ENCODE measurements at places on chromosomes 1 and 21. TPM values are rescaled to one million over a fixed set of nuclear protein-coding genes. Genes with fewer than 3 reads are reported as not detected.

C1orf226 gene
- not detected for total RNA-seq

- no peak for DNase-seq
Measured at GRCh38 chr1:165212229-165212628, 144.3 kb downstream of the LMX1A start.

CCDC27 gene
- not detected for total RNA-seq

- DNase-seq = no peak
Measured at GRCh38 chr1:195851804-195852203, 756.4 kb downstream of the KCNT2 start.

CYP4A22 gene
- not detected for total RNA-seq

DNA sequence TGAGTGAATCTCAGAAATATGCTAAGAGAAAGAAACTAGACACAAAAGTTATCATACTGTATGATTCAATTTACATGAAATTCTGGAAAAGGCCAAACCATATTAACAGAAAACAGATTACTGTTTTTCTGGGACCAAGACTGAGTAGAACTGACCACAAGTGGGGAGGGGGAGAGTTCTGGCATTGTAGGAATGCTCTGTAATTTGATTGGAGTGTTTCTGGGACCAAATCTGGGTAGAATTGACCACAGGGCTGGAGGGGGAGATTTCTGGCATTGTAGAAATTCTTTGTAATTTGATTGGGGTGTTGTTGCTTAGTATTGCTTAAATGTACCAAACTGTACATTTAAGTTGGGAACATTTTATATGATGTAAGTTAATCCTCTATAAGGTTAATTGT, 3.4 kb upstream of the OR10K1 start:
- DNase-seq = no peak

DNA sequence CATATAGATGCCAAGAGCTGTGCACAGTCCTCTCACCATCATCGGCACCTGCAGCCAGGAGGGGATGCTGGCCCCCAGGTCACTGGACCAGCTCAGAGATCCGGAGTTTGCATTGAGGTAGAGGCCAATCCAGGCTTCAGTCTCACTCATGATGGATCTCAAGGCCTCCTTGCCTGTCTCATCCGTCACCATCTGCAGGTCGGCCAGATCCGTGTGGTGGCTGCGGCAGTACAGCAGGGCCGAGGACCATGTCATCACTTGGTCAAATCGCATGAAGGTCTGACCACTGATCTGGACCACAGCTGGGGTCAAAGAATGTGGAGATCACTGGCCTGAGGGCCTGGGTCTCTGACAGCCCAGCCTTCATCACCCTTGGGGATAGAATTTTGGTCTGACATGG, 6.6 kb downstream of the CLEC20A start:
- DNase-seq = no peak

GRCh38 chr1:218463194-218464156, 118.3 kb downstream of the TGFB2 start:
- DNase-seq = no peak

SPRR1B gene
- not detected for total RNA-seq

GRCh38 chr1:145858238-145858900, 512 bp downstream of the PIAS3 start:
- DNase-seq = peak; percentile 63

All from activated naive CD8-positive, alpha-beta T cell treated with anti-CD3 and anti-CD28 coated beads, Interleukin-2, amount 10 ng/mL, durations not matched to agents 7 days and 5 days (primary cell).